ENCODE measurements at places on chromosomes 16 and 17. TPM values are rescaled to one million over a fixed set of nuclear protein-coding genes. Genes with fewer than 3 reads are reported as not detected.
A peak's percentile ranks its signal among the peaks of the same experiment; 100 is the strongest.

GRCh38 chr16:53457670-53458069, 23.4 kb downstream of the RBL2 start:
- DNase-seq = no peak

DNA sequence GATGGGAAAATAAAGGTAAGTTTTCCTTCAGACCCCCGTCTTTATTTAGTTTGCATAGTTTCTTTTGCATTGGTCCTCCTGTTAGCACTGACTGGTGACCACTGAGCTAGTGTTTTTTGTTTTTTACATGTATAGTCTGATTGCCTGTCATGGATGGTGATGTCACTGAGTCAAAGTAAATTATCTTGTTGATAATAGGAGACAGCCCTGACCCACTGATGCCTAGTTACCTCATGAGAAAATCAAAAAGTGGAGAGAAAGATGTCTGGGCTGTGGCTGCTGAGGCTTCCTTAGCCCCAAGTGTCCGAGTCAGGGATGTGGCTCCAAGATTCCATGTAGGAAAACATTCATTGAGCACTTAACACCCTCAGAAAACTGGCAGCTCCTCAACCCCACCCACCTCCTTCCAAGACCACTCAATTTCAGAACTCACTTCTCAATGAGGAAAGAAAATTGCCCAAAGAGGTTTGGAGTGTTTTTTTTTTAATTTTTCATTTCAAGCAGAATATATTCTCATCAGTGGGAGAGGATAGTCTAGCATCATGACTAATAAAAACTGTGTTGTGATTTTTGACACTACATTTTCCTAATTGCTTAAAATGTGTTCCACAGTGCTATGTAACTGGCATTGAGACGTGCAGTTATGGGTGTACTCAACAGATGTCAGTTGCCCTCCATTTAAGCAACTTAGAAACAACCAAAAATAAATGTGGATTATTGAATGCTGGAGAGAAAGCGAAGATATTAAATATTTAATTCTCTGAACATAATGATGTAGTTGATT, 38.7 kb upstream of the NUDT7 start:
- no peak for DNase-seq

DNA sequence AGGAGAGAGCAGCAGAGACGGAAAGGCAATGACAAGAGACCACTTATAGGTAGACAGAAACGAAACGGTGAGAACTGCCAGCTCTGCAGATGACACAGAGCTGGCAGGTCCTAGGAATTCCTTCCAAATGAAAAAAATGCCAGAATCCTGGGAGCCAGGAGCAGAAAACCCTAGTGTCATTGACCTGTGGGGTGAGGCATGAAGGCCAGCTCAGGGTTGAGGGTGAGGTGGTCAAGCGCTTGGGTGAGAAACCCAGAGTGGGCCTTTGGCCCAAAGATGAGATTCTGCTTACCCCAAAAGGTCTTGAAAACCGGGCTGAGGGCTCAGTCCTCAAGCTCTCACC, 9.2 kb downstream of the HIC1 start:
- no peak for DNase-seq

DNA sequence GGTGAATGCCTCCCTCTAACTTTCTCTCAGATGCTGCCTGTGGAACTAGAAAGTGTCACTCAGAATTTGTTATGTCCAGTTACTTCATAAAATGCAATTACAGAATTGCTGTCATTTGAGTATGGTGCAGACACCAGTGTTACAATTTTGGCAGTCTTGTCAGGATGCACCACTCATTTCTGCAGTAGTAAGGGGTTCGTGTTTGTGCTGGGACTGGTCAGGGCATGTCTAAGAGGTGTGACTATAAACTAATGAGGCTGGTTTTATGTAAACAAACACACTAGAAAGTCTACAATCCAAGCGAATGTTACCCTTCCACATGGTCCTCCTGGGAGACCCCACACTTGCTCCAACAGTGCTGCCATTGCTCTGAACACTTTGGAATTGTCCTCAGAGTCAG, 206.2 kb downstream of the ANKFN1 start:
- DNase-seq = no peak

DNA sequence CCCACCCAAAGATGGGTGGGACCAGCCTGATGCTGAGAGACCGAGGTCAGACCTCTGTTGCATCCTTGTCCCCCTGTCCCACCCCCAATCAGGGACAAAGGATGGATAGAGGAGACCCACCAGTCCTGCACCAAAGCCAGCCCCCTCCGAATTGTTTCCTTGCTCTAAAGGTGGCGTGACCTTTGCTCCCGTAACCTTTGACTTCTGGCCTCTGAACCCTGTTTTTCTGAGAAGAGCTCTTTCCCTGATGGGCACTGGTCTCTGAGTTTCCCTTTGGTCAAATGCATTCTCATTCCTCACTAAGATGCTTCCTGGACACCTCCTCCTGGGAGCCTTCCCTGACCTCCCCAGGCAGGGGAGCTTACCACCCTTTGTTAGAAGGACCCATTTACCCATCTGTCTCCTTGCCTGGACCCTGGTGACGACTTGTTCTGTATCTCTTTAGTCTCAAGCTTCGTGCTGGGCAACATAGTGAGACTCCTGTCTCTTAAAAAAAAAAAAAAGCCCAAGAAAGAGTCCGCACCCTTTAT, 5.3 kb upstream of the NEUROD2 start:
- DNase-seq = no peak

GRCh38 chr16:78816499-78817195, 717.2 kb downstream of the WWOX start:
- no peak for DNase-seq

DNA sequence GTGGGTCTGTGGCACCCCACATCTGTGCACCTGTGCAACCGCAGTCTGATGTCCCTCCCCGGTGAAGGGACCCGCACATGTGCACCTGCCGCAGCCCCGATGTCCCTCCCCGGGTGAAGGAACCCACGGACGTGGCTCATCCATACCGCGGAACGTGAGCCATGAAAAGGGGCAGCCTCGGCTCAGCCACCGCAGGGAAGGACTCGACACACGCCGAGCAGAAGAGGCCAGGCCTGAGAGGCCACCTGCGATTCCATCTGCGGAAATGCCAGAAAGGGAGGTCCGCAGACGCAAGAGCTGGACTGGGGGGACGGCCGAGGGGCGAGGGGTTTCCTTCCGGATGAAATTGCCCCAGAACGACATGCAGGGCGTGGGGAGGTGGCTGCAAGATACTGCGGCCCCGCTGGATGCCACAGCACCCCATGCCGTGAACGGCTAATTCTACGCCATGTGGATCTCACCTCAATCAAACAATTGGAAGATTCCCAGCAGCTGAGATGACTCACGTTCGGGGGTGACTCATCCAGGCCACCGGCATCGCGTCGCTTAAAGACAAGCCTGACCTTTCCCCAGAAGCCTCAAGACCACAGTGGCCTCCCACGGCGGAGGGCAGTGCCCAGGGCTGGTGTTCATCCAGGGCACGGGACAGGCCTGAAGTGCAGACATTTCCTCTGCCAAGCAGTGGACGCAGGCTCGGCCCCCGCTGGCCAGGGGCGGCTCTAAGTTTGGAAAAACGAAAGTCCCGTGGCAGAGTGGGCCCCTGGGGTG, 21.0 kb downstream of the SOX8 start:
- peak; percentile 69 for DNase-seq

DNA sequence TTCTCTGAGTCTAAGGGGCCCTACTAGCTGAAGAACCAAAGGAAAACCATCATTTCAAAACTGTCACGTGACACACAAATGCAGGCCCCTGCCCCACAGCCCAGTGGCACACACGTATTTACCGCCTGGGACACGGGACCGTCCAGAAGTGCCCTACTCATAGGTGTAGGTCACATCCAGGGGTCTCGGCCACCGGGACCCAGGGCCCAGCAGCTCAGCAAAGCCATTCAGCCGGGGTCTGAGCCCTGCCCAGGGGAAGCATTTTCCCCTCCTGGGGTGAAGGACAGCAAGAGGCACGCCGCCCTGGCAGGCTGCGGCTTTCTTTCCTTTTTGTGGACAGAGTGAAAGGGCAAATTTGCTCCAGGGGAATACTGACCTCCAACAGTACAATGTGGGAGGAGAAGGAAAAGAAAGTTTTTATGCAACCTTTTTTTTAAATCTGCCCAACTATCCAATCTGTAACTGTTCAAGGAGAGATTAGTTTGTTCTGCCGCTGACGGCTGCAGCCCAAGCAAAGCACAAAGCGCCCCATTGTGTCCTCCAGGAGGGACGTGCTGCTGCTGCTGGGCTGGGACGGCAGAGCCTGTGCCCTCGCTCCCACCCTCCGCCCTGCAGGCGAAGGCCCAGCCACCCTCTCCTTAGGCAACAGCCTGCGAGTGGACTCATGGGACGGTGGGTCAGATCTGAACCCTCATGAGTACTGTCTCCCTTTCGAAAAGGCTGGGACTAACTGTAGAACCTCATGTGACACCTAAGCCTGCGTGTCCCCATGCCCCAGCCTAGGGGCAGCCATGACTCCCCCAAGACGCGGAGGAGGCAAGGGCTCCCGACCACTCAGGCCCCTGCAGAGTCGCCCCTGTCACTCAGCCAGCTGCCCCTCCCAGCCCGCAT, 21.3 kb downstream of the SLC7A5 start:
- no peak for DNase-seq

GRCh38 chr16:27515874-27516353, 33.8 kb downstream of the GTF3C1 start:
- no peak for DNase-seq

GRCh38 chr16:12649356-12649755, 154.3 kb downstream of the CPPED1 start:
- no peak for DNase-seq

DNA sequence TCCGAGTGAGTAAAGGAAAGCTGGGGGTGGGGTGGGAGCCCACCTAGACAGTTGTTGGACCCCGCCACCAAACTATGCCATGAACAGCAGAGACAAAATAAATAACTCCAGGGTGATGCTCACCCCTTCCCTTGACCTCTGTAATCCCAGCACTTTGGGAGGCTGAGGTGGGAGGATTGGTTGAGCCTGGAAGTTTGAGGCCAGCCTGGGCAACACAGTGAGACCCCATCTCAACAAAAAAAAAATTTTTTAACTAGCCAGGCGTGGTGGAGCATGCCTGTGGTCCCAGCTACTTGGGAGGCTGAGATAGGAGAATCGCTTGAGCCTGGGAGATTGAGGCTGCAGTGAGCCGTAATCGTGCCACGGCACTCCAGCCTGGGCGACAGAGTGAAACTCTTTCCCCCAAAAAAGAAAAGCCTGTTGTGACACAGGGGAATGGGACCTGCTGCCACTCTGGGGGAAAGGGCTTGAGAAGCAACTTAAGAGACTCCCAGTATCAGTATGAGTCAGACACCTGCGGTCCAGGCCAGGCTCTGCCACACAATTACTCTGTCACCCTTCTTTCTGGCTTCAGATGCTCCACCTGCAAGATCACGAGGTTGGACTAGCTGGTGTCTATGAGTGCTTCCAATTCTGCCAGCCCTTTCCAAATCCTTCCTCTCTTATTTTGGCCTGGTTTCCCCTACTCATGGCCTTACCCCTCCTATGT, 5.0 kb downstream of the SGCA start:
- DNase-seq = no peak

- no peak for DNase-seq
Observed at GRCh38 chr17:79811011-79811867, 14.4 kb upstream of the CBX8 start.

GRCh38 chr16:4194661-4195060, 47.2 kb downstream of the SRL start:
- DNase-seq = no peak

DNA sequence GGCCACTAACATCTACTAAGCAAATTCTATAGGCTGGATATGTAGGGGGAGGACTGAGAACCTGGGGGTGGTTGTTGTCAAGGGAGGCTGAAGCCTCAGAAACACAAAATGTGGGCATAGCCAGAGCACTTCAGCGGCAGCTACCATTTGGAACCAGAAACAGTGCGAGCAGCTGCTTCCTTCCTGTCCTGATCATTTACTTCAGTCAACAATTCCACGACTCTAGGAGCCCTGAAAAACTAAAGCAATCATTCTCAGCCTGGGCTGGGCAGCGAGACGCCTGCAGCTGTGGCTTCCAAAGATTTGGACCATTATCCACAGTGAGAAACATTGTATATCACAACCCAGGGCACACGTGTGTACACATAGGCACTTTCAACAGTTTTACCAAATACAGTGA, 93.9 kb upstream of the WSCD1 start:
- DNase-seq = no peak

GRCh38 chr16:56844056-56844455, 21.0 kb upstream of the SLC12A3 start:
- DNase-seq = no peak

DNA sequence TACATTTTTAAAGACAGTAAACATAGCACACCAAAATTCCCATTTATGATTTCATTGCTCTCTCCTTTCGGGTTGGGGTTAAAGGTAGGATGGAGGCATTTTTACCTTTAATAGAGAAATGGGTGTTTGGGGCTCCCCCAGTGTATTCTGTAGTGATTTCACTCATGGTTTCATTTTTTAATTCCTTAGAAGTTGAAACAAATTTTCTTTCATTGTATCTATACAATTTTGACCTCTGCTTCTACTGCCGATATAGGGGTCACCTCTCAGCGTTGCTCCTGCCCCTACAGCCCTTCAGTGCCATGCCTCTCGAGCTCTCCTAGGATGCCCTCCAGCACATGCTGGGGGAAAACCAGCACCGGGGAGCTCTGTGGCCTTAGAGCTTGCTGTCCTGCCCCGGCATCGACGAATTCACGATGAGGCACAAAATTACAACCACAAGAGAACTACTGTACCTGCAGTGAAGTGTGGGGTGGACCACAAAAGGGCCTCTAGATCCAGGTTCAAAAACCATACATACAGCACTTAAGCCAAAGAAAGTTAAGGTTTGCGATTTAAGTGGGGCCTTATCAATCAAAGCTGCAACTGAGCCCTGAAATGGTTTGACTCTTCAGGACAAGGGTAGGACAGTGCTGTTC, 39.3 kb downstream of the LITAFD start:
- DNase-seq = no peak

DNA sequence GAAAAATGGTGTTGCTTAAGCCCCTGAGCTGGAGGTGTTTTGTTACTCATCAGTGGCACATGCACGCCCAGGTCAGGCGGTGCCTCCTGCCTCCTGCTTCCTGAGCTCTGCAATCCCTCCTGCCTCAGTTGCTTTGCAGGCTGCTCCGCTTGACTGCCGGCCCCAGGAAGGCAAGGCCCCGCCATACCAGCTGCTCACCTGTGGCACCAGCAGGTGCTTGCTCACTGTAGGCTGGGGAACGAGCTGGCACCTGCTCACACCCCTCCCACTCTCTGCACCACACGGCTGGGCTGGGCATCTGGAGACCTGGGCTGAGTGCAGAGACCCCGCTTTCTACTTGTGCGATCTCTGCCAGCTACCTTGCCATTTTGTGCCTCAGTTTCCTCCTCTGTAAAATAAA, 200.2 kb downstream of the RBFOX3 start:
- no peak for DNase-seq

DNA sequence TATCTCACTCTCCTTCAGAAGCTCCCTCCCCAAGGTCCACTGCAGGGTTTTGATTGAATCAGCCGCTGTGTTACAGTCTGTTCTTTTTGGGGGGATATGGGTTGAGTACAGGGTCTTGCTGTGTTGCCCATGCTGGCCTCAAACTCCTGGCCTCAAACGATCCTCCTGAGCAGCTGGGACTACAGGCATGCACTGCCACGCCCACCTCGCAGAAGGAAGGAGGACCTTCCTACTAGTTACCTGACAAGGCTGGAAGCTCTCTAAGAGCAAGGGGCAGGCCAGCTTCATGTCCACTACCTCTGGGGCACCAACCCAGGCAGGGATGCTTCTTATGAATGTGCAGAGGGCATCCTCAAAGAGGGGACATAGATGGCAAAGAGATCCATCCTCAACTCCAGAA, 1.9 kb upstream of the MMP28 start:
- peak; percentile 33 for DNase-seq

The PTGES3L gene
- 2.7 TPM for total RNA-seq

The KRTAP4-6 gene
- total RNA-seq = not detected

The TMEM88 gene
- total RNA-seq = 9.9 TPM

The KIF2B gene
- not detected for total RNA-seq

The MT1M gene
- total RNA-seq = 18.8 TPM

The ABCA6 gene
- total RNA-seq = 14.9 TPM

The CIITA gene
- 32.0 TPM for total RNA-seq

The ZNF624 gene
- 8.7 TPM for total RNA-seq

The RNF157 gene
- 4.3 TPM for total RNA-seq

All from ureter (tissue), 1 donor.